ENCODE measurements at places on chromosomes 11 and 22.
A peak's percentile ranks its signal among the peaks of the same experiment; 100 is the strongest.

DNA sequence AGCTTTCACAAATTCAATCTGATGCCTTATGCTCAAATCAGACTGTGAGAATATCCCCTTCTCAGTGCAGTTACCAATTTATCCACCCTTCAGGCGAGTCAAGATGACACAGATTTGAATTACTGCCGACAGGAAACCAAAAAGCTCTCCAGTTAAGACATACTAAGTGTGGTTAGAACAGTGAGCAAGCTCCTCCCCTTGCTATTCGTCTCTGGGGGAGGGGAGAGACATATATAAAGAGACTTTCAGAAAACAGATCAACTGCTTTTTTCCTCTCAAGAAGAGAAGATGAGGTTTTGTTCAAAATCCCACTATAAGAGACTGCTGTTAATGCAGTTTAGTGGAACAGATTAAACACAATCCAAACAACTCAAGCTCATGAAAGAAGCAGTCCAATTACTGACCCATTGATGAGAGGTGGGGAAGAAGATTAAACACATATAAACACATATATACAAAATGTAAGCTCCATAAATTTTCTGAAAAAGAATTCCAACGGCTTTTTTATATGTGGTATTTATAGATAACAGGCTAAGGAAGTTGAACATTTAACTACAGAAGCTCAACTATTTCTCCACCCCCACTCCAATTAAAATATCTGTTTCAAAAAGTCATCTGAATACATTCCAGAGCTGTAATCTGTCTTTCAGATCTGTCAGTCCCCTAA, 102.7 kb downstream of the MRTFA start:
- DNase-seq, result peak; percentile 54

GRCh38 chr11:105023003-105023402, at the start of gene CASP5:
CASP5 (minus strand) TSS chr11:105023168; CDS start chr11:105023136, 32 bp downstream.
- no peak for DNase-seq

DNA sequence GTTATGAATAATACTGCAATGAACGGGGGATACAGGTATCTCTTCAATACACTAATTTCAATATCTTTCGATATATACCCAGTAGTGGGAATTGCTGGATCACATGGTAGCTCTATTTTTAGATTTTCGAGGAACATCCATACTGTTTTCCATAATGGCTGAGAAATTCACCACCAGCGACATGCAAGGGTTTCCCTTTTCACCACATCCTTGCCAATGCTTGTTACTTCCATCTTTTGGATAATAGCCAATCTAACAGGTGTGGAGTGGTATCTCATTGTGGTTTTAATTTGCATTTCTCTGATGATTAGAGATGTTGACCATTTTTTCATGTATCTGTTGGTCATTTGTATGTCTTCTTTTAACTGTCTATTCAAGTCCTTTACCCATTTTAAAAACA, 5.9 kb downstream of the IL10RA start:
- no peak for DNase-seq

DNA sequence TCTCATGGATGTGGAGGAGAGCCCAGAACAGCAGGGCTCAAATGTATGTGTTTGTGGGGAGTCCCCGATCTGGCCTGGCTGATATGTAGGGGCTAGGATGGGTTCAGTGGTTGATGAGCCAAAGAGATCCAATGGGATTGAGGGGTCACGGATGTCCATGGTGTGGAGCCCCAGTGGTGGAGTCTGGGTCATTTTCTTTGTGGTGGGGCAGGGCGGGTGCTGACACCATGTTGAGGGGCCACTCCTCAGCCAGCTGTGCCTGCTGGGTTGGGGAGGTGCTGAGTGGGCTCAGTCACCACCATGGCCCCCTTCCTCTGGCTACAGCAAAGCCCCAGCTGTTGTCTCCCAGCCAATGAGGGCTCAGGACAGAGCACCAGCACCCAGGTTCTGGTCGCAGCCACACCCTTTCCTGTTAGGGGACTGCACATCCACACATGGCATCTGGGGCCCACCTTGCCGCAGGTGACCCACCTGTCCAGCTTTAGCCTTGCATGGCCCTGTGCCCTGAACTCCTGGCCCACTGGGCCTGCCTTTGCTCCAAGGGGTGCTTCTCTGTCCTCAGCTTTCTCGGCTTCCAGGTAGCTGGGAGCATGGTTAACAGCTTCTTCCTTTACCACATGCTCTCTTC, 3.2 kb upstream of the GNAZ start:
- DNase-seq, result no peak

DNA sequence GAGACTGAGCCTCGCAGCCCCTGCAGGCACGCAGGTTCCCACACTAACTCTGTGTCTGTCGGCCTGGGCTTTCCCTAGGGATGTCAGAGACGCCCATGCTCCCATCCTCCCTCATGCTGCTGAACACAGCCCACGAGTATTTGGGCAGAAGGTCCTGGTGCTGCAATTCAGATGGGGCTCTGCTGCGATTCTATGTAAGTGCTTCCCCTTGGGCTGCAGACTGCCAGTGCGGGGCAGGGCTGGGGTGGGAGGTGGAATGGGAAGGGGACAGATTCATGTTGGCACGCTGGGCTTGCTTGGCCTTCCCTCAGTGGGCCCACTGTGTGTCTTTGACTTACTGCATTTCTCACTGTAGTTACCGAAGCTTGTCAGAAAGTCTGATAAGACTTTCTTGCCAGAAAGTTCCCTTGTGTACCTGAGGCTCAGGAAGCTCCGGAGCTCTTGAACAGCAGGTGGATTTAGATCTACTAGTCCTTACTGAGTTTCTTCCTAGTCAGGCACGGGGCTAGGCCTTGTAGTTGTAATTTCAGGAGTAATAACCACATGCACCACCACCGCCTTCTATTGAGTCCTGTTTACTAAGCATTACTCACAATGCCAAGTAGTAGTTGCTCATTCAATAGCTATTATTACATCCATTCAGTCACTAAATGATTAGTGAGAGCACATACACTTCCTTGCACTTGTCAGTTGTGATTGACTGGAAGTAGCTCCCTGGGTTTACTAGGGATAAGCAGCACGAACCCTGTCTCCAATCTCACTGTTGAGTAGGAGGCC, 65.2 kb downstream of the CABIN1 start:
- DNase-seq, result no peak

GRCh38 chr11:60971520-60971919, at the start of gene CD6:
CD6 (plus strand) TSS chr11:60971680; CDS start chr11:60971866, 186 bp downstream.
- DNase-seq, result peak; percentile 57

- DNase-seq, result no peak
Observed at GRCh38 chr22:41766476-41766875, 34.0 kb upstream of the CCDC134 start.

- DNase-seq, result no peak
Observed at GRCh38 chr11:3152471-3153110, 12.5 kb downstream of the OSBPL5 start.

- no peak for DNase-seq
Observed at GRCh38 chr11:119329320-119329719, 5.0 kb upstream of the RNF26 start.

DNA sequence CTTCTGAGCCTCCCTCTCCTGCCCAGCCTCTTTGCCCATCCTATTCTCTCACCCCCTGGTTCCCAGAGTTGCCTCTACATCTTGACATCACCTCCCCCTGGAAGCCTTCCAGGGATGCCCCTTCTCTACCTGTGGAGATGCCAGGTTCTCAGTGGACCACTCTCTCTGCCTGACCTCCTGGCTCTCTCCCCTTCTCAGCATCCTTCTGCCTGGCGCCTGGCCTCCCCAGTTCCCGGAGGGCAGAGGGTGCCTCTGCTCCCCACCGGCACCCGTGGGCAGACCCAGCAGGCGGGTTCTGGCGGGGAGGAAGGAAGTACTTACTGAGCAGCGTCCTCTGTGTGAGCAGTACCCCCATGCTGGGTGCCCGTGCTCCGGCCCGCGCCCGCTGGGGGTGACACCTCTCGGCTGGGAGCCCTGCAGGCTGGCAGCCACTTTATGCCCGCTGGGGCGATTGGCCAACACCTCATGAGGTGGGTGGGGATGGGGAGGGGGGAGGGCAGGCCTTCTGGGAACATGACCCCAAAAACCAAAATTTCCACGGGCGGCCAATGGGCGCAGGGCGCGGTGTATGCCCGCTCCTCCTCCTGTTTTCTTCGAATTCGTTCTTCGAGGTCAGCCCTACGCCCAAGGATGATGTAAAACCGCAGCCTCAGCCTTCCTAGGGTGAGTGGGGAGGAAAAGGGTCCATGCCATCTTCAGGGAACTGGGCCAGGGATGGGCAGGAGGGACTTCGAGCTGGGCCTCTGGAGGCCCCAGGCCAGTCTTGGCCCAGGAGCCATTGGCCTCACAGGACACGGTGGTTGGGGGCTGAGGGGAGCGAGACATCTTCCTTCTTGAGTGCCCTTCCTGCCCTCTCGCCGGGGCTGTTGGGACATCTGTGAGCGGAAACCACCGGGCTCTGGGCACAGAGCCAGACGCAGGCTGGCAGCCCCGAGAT, at the start of gene OSM:
TSS of gene OSM (minus strand) at position 407 of the 937 bp plus-strand sequence. CDS start at position 355, 52 bp downstream.
- peak; percentile 76 for DNase-seq

DNA sequence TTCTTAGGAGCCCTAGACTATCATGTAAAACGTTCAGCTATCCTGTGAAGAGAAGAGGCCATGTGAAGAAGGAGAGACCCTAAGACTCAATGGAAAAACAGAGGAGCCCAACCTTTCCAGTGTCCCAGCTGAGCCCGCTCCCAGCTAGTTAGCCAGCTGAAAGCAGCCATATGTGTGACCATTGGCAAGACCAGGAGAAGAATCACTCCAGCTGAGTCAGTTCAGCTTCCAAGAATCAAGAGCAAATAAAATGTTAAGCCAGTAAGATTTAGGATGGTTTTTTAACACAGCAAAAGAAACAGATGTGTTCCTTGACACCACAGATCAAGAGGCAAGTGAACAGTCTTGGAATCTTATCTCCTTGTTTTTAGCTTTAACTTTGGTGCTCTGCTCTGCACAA, 108.0 kb downstream of the CCDC81 start:
- no peak for DNase-seq
